ENCODE measurements at places on chromosomes 7 and 10. TPM values are rescaled to one million over a fixed set of nuclear protein-coding genes. Genes with fewer than 3 reads are reported as not detected.

The FKBP6 gene
- total RNA-seq: not detected

The TMEM26 gene
- total RNA-seq: 7.7 TPM

The TUBAL3 gene
- 0.49 TPM for total RNA-seq

The CYP2C19 gene
- not detected for total RNA-seq

The GRID1 gene
- 10.0 TPM for total RNA-seq

The GFRA1 gene
- total RNA-seq: 62.2 TPM

Measured in camera-type eye (tissue), 1 donor.